ENCODE measurements at places on chromosomes 4 and X.
A peak's percentile ranks its signal among the peaks of the same experiment; 100 is the strongest.

DNA sequence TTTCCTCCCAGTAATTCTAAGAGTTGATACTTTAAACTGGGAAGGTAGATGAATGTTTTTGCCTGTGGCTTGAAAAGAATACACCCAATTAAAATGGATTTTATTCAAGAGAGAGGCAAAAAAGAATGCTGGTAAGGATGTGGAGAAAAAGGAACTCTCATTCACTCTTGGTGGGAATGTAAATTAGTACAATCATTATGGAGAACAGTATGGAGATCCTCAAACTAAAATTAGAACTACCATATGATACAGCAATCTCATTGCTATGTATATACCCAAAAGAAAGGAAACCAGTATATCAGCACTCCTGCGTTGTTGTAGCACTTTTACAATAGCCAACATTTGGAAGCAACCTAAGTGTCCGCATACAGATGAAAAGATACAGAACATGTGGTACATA is 75.2 kb downstream of the ANKRD50 start:
- no peak for DNase-seq

GRCh38 chr4:60865273-60865672 is 334.9 kb upstream of the ADGRL3 start:
- no peak for DNase-seq

GRCh38 chr4:6592804-6593563 is 18.0 kb downstream of the MAN2B2 start:
- no peak for DNase-seq

DNA sequence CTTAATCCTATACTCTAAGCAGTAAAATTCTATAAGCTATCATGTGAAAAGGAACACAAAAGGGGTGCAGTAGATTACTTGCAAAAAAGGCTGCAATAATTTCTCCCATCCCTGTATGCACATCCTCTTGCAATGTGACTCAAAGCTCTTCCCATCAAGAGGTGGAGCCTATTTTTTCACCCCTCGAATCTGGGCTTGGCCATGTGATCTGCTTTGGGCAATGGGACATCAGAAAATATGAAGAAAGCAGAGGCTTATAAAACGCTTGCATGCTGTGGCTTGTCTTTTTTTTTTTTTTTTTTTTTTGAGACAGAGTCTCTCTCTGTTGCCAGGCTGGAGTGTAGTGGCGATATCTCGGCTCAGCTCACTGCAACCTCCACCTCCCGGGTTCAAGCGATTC is 33.0 kb downstream of the GEMIN8 start:
- no peak for DNase-seq

DNA sequence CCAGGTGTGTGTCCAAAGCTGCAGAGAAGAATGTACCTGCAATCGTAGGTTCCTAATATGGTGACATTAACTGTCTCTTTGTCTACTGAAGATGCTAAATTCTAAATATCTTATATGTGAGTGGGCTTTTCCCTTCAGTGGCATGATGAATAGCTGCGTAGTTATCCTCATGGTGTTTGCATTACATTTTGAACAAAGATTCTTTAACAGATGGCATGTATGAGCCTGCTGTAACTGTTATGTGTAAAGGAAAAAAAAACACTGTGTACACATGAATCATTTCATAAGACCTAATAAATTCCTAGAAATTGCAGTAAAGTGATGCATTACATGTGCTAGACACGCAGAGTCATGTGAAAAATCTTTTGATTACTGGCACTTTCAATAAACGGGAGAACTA is 288.0 kb downstream of the SH2D1A start:
- DNase-seq, result no peak

GRCh38 chr4:159105761-159106243 is 2.9 kb downstream of the RAPGEF2 start:
- no peak for DNase-seq

GRCh38 chrX:38664285-38664684 is 102.9 kb downstream of the TSPAN7 start:
- peak; percentile 2 for DNase-seq

GRCh38 chr4:189792924-189793618 is 147.6 kb upstream of the FRG1 start:
- peak; percentile 26 for DNase-seq

GRCh38 chr4:163772238-163772637 is 277.7 kb downstream of the TMA16 start:
- no peak for DNase-seq

DNA sequence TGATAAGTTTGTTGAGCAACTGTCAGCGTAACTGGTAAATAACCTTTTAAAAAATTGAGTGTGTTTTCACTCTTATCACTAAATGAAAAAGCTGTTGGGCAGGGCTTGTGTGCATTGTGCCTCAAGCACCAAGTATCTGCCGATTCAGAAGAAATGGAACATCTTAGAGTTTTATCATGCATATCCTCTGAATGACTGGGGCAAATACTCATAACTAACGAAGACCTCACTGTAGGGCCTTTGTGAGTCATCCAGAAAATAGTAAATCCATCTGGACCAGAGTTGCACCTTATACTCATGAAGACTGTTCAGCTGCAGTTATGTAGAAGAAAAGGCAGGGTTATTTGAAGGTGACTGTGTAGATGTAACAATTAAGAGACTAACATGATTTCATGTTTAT is 222.1 kb downstream of the CAMK2D start:
- no peak for DNase-seq
